Erythroblast (primary cell): ENCODE measurements at places on chromosomes 13 and 19.

DNA sequence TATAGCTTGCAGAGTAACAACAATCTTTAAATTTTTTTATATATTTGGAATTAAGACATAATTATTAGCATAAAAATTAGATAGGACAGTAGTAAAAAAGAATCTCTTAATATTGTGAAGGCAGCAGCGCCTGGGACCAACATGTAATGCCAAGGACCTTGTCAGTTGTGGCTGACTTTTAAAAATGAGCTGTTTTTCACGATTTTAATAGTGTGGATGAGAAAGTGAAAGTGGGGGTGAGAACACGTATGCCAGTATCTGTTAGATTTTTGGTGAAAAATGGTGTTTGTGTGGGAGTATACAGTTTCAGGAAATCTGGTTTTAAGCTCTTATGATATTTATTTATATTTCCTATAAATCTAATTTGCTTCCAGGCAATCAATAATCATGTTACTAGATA is 125.2 kb downstream of the LMO7 start:
- no peak for DNase-seq

- no peak for DNase-seq
These were observed 4.6 kb upstream of the PRKCG start for GRCh38 chr19:53877361-53877766.

- DNase-seq, result no peak
These were observed 40.2 kb downstream of the CCNE1 start for GRCh38 chr19:29851769-29852521.

- DNase-seq, result no peak
These were observed 192.2 kb upstream of the TSHZ3 start for GRCh38 chr19:31541396-31541795.

DNA sequence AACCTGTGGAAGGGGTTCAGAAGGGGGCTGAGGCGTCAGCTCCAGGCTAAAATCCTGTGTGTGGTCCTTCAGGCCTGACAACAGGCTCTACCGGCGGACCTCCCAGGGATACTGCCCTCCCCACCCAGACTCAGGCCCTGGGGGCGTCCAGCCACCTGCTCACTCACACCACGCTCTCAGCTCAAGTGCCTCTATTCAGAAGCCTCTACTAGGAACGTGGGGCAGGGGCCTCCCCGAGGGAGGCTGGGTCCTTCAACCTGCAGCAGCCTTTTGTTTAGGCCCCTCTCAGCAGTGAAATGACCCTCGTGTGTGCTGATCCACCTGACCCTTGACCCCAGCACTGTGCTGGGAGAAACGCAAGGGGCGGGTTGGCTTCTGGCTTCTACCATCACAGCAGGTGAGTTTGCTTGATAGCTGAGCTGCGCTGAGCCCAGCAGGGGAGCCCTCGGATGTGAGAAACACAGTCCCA is 10.6 kb downstream of the PLPP2 start:
- no peak for DNase-seq

DNA sequence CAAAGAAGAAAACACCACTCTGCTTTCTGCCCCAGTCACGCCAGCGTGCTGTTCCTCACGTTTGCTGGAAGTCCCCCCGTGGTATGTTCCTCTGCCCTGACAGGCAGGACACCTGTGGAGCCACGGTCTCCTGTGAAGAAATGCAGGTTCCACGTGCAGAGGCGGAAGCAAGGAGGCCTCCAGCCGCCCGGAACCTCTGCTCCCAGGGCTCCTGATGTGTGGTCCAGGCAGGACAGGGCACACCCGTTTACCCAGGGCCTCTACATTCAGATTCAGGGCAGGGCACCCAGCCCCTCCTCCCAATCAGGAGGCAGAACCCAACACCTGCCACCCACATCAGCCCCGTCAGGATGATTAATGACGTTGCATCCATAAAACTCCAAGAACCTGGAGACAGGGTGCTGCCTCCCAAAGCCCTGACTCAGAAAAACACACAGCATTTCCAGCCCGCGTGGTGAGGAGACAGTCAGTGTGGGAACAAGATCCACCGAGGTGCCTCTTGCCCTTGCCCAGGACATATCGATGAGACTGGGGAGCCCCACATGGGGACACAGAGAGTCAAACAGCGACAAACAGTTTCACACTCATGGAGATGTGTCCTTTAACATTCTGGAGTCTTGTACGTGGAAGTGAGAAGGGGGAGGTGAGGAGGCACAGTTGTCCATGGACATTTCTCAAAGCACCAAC is 76.2 kb downstream of the COL4A1 start:
- no peak for DNase-seq

DNA sequence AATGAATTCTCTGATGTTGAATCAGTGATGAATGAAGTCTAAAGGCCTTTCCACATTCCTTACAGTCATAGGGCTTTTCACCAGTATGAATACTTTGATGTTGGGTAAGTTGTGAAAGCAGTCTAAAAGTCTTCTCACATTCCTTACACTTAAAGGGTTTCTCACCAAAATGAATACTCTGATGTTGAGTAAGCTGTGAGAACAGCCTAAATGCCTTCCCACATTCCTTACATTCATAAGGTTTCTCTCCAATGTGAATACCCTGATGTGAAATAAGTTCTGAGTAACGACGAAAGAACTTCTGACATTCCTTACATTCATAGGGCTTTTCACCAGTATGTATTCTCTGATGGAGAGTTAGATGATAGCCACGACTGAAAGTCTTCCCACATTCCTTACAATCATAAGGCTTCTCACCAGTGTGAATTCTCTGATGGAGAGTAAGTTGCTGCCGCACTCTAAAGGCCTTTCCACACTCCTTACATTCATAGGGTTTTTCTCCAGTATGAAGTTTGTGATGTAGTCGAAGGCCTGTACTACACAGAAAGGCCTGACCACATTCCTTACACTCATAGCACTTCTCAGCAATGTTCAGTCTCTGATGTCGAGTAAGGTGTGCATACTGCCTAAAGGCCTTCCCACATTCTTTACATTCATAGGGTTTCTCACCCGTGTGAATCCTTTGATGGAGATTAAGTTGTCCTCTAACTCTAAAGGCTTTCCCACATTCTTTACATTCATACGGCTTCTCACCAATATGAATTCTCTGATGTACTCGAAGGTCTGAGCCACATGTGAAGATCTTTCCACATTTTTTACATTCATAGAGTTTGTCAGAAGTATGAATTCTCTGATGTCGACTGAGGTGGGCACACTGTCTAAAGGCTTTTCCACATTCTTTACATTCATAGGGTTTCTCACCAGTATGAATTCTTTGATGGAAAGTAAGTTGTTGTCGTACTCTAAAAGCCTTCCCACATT is 19.9 kb downstream of the ZFP30 start:
- DNase-seq, result no peak

GRCh38 chr13:111401151-111401550 is 80.7 kb downstream of the TEX29 start:
- DNase-seq, result no peak

- DNase-seq, result no peak
These were observed 15.5 kb upstream of the SLC7A10 start for GRCh38 chr19:33241091-33241529.
